Karpas-422 (cell line): ENCODE measurements at places on chromosomes 5 and 9.

DNA sequence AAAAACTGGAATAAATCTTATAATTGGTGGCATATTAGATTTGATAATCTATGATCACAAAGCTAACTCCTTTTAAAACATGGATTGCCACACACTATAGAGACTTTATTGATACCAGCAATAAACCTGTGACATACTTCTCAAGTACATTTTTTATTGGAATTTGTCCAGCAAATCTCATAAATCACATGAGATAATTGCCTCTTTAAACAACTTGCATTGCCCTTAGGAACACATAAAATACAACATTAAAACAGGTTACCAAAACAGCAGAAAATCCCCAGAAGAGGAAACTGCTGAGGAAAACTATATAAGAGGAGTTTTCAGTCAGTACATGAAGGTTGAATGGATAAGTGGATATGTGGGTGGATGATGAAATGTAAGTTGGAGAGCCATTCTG, 124.6 kb downstream of the SNCAIP start:
- no peak for DNase-seq

- no peak for DNase-seq
Observed at GRCh38 chr9:6631207-6631512, 14.4 kb downstream of the GLDC start.

GRCh38 chr5:106727071-106727470, 943.7 kb downstream of the EFNA5 start:
- DNase-seq: no peak

DNA sequence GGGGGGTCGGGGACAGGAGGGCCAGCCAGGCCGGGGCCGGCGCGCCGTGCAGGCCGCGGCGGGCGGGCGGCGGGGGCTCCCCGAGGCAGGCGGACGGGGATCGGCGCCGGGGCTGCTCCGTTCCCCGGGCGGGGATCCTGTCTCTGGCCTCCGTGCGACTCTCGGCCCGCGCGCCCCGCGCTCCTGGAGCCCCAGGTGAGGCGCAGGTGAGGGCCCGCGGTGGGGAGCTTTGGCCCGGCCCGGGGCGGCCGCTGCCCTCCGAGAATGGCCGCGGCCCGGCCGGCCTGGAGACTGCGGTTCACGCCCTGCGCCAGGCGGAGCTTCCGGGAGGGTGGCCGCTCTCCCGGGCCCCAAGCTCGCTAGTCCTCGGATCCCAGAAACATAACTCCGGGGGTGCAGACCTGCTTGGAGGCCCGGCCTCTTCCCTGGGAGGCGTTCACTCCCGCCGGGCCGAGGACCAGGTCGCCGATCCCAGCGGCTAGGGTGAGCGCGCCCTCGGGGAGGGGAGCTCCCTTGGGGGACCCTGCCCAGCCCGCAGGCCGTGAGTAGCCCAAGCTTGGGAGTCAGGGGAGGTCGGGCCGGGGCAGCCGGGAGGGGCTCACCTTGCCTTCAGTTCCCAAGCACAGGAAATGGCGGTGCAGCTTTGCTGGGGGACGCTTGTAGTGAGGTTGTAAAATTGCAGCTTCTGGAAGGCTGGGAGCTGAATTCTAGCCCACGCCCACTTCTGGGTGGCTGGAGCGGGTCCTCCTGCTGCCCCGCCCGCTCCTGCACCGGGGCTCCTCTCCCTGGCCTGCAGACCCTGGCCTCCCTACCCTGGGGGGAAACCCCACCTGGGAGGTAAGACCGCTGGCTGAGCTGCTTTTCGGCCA, 723 bp downstream of the PPP1R26 start:
- no peak for DNase-seq

- no peak for DNase-seq
Observed at GRCh38 chr9:96062854-96063253, 187.4 kb downstream of the ERCC6L2 start.

DNA sequence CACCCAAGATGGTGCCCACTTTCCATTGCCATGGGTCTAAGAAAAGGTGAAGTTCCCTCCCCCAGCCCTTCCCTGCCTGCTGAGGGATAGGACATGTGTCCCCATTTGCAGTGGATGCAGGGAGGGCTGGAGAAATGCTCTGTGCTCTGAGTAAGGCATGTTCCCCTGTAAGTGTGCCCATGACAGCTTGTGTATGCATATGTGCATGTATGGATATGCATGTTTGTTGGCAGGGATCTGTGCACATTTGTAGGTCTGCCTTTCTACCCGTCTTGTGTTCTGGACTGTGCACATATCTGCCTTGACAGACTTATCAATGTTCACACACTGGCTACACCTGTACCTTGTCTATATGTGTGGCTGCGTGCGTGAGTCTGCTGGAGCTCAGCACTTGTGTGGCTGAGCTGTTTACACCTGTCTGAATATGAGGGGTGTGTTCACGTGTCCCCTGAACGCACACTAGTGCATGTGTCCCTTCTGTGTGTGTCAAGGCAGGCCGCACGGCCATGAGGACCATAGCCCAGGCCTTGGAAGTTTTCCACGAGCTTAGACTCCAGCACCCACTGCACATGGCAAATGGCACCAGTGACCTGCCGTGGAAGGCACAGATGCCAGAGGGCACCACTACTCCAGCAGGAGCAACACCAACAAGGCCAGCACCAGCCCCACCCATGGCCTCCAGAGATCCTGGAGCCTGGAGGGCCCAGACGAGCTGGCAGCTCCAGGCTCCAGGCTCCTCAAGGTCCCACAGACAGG, 27.4 kb upstream of the TTLL11 start:
- no peak for DNase-seq

DNA sequence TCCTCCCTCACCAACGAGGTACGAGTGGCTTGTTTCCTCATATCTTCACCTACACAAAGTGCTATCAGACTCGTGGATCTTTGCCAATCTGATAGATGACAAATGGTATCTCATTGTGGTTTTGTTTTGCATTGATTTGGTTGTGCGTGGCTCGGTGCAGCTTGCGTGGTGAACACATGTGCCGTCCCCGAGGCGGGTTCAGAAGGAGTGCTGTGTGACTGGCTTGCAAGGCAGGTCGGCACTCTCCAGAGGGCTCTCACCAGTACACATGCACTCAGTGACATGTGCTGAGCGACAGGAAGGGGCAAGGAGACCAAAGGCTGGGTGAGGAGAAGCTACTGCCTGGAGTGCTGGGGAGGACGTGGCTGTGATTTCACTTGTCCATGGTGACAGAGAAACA, 95.3 kb upstream of the PITX1 start:
- DNase-seq: peak; percentile 97

DNA sequence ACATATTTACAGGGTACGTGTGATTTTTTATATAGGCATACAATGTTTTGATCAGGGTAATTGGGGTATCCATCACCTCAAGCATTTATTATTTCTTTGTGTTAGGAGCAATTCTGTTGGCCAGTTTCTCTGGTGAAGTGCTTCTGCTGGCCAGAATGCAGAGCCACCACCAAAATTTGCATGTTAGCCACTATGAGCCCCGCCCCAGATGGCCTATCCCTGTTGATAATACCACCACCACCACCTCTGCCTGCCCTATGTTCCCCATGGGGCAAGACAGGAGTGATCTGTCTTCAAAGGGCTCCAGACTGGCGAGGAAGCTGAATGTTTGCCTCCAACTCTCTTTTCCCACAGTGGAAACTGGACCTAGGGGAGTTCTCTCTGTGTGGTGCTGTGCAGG, 26.0 kb upstream of the JAK2 start:
- no peak for DNase-seq

- DNase-seq: no peak
Observed at GRCh38 chr5:125011419-125011818, 265.0 kb upstream of the ZNF608 start.

GRCh38 chr9:33124751-33125381, 42.3 kb downstream of the B4GALT1 start:
- DNase-seq: no peak

DNA sequence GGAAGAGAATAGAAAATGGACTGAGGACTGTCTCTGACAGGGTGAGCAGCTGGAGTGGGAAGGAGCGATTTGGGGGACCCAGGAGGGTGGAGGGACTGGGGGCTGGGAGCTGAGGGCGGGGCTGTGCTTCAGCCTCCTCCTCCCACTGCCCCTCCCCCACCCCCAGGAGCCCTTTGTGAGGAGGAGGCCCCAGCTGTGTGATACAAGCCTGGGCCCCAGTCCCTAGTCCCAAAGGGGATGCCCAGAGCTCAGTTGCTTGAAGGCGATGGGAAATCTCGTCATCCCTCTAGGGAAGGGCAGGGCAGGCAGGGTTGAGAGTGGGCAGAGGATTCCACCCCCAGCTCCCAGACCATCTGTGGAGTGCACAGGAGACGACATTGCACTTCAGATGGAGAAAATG, at the start of gene SPATA31E1:
SPATA31E1 (plus strand) TSS at position 251 of the 400 bp plus-strand sequence; CDS start at position 266, 15 bp downstream.
- no peak for DNase-seq

- peak; percentile 69 for DNase-seq
Observed at GRCh38 chr5:83608122-83608521, 112.5 kb downstream of the HAPLN1 start.

DNA sequence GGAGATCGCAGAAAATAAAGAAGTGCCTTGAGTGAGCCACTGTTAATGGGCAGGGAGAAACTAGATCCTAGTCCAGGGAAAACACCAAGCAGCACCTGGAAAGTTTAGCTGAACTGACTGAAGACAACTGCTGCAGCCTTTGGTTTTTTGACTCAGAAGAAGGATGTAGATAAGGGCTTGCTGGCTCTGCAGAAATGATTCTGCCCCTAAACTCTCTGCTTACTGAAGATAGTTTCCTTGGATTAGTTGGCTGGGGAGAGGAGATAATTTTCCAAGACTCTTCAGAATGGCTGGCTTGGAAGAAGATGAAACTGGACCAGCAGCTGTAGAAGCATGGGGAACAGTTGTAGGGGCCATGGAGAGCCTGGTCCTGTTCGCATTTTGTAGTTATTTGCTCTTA, 471.8 kb downstream of the KDM4C start:
- DNase-seq: no peak

DNA sequence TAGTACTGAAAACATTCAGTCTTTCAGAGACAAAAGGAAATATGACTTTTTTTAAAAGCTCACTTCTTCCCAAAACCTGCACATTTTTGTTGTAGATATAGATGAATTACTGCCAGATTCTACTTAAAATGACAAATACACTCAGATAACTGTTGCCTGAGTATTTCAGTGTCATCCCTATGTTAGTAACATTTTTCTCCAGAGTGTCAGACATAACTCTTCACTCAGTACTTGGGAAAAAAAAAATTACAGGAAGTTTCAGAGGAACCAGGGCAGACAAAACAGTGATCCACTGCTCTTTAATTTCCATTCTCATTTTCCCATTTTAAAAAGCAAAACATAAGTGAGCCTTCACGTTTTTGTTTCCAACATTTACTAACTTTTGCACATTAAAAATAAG, 79.3 kb upstream of the ITGA1 start:
- DNase-seq: no peak

- DNase-seq: peak; percentile 87
Observed at GRCh38 chr9:126860077-126860756, at the start of gene ZBTB34. ZBTB34 (plus strand) TSS chr9:126860639; CDS start chr9:126879400, 18,761 bp downstream.

- DNase-seq: no peak
Observed at GRCh38 chr5:74028406-74028805, 402.4 kb downstream of the ARHGEF28 start.
